ENCODE measurements at places on chromosomes 2 and 18.

DNA sequence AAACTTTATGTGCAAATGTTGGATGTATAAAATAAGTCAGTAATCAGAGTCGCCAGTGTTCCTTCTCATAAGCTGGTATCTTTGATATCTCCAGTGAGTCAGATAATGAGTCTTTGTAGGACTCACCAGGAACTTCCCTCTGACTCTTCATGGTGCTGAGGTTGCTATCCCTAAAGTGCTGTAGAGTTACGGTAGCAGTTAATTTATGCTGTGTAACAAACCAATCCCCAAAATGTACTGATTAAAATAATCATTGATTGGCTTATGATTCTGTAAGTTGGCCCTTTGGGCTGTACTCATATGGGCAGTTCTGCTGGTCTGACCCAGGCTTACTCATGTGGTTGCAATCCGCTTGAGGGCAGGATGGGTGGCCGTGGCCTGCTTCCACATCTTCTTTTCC lies 43.8 kb downstream of the MAIP1 start:
- no peak for DNase-seq

GRCh38 chr18:8324343-8325065 lies 284.7 kb upstream of the RAB12 start:
- no peak for DNase-seq

GRCh38 chr2:226466124-226466523 lies 333.5 kb downstream of the IRS1 start:
- no peak for DNase-seq

GRCh38 chr2:22494156-22494555 lies 890.8 kb upstream of the KLHL29 start:
- DNase-seq = no peak

- DNase-seq = peak; percentile 90
These were observed 47.5 kb upstream of the PXDN start for GRCh38 chr2:1791685-1792435.

DNA sequence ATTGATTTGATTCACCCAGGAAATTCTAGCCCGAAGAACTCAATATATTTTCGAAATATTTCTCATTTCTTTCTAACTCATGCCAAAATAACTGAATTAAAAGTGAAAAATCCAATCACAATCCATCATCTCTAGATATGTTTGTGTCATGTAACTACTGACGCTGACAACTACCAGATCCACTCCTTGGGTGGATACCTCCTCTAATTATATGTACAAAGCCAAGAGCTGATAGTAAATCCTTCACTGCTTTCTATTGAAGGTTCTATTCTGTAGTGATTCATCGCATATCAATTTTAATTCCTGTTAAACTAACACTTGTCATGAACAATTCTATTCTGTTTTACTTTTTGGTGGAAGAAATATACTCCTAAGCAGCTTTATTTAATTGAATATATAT lies 1056.6 kb upstream of the NXPH2 start:
- DNase-seq = no peak

- DNase-seq = no peak
These were observed 6.5 kb downstream of the CTLA4 start for GRCh38 chr2:203873921-203874631.

- DNase-seq = peak; percentile 60
These were observed 134.3 kb downstream of the MEP1B start for GRCh38 chr18:32324181-32324580.

GRCh38 chr2:46304635-46305034 lies 7.4 kb downstream of the EPAS1 start:
- DNase-seq = no peak

DNA sequence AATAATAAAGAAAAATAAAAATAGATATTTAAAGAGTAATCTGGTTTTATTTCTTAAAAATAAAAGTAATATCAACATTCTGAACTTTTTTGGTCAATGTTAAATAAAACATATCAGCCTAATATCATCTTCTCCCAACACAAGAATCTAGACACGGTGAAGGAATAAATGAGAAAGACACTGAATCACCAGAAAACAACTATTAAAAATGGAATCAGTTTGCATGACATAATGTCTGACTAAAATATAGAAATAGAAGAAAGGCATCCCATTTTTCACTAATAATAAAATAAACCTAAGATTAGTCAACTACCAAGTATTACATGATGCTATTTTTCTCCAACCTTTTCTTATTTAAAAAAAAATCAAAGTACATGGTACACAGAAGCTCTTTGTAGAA lies 30.8 kb upstream of the TNFAIP6 start:
- DNase-seq = peak; percentile 15

GRCh38 chr2:134161170-134161547 lies 92.7 kb upstream of the MGAT5 start:
- no peak for DNase-seq

GRCh38 chr2:230053753-230054478 lies 14.8 kb downstream of the SLC16A14 start:
- DNase-seq = peak; percentile 41

DNA sequence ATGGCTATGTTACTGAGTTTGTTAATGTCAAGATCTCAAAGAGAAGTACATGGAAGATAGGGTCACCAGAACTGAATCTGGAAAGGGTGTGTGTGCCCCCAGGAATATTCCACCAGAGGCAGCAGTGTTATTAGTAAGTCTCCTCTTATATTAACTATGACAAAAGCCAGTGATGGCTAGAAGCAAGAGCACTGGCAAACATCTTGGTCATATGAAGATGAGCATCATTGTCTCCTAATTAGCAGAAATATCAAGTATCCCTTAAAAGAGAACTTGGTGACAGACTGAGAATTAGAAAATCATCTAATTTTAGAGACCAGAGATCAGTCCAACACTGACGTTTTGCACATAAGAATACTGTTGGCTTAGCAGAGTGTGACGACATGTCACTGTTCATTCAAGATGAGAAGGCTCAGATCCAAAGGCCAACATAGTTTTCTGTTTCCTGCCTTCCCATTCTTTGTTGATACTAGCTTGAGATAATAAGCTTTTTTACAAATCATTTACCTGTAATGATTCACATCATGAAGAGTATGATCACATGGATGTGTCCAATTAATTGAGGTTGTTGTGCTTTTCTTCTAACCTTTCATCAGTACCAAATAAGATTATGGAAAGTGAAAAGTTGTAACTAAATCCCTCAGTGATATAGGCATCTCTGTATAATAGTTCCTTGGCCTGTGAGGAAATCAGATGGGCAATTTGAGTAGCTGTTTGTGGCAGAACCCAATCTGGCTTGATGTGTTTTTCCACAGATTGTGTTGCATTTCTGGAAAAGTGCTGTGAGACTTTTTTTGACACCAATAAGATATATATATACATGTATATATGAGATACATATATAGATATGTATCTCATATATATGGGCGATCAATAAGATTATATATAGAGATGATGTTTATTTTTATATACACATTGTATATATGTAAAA lies 44.5 kb downstream of the MAPRE2 start:
- no peak for DNase-seq

GRCh38 chr2:147394179-147394790 lies 450.5 kb upstream of the ACVR2A start:
- DNase-seq = no peak

DNA sequence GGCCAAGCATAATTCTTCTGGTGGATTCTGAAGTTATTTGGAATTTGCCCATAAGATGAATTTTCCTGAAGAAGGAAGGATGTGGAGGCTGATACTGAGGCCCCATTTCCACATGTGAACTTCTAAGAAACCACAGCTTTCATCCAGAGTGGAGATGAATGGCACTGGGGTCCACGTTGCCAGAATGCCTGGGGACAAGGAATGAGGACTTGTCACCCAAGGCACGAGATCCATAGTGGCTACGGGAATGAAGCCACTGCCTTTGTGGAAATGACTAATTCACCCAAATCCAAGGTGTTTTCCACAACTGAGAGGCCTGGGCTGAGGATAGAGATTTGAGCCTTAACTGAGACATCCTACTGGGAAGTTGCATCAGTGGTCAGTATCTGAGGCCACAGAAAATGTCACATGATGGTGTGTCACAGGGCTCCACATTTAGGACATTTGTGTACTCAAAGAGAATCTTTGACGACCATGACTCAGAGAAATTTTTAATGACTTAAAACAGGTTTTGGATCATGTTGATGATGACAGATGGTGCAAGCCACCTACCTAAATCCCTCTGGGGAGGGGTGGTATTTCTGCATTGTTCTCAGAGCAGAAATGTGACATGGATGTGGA lies 286.1 kb downstream of the SOX11 start:
- DNase-seq = no peak

DNA sequence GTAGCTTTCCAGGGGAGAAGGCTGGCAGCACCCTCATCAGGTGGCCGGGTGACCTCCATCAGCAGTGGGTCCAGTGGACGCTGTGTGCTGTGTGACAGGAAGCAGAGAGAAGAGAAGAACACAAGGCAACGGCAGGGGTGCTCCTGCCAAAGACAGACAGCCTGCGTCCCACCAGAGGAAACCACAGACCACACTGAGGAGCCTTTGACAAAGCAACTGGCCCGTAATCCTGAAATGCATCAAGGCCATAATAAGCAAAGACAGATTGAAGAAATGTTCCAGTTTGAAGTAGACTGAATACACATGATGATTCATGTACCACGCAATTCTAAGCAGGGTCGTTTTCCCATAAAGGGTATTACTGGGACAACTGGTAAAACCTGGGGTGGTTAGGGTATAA lies 172.4 kb downstream of the FBXO15 start:
- DNase-seq = no peak

DNA sequence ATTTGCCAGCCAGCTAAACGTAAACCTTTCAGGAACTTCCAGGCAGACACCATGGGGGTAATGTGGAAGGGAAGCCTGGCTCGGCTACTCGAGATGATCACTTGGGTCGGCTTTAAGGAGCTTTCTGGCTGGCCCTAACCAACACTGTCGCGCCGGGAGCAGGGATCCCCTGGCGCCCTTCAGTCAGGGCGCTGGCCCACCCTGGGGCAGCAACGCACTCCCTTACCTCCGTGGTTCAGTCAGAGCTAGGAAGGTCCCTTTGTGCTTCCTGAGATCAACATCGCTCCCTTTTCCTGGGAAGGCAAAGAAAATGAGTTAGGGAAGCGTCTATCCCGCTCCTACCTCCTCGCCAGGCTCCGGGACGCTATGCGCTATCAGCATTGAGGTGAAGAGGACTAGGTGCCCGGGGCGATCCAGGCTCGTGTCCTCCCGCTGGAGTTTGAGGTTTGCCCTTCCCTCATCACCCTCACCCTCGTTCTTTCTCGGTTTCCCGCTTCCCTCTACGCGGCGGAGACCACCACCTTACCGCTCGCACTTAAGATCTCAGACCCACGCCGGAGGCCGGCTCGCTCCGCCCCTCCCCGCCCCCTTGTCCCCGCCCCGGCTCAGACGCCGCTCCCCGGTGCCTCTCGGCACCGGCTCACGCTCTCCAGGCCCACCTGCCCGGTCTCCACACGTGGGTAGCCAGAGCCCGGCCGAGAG lies 449 bp upstream of the ATRAID start:
- no peak for DNase-seq

DNA sequence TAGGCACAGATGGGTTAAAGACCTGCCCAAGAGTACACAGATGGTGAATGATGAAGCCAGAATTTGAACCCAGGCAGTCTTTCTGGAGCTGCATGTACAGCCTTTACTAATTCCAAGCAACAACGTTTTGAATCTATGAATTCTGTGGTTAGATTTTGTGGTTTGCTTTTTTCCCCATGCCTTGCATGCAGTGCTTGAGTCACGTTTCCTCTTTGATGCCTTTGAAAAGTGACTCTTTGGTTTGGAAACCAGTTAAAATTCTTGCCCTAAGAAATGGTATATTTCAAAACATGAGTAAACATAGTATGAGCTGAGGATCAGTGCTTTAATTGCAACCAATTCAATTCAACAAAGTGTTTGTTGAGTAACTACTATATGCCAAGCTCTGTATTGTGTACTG lies 48.2 kb upstream of the PPM1B start:
- peak; percentile 66 for DNase-seq

DNA sequence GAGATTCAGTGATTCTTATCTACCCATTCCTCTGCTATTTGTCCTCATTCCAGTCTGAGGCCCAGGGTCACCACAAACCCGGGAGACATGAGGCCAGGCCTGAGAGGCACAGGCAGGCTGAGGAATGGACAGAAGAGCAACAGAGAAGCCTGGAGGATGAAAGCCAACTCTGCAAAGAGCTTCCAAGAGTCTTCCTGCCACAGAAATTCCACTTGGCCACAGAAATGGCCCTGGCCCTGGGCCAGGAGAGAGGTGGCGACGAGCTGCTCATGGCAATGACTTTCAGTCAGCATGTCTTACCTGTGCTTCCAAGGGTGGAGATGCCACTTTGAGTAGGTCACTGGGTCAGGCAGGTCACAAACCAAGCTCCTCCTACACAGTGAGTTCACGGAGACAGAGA lies 155.3 kb upstream of the PKDCC start:
- DNase-seq = peak; percentile 22

- no peak for DNase-seq
These were observed 130.5 kb downstream of the ZNF516 start for GRCh38 chr18:76364282-76365259.

DNA sequence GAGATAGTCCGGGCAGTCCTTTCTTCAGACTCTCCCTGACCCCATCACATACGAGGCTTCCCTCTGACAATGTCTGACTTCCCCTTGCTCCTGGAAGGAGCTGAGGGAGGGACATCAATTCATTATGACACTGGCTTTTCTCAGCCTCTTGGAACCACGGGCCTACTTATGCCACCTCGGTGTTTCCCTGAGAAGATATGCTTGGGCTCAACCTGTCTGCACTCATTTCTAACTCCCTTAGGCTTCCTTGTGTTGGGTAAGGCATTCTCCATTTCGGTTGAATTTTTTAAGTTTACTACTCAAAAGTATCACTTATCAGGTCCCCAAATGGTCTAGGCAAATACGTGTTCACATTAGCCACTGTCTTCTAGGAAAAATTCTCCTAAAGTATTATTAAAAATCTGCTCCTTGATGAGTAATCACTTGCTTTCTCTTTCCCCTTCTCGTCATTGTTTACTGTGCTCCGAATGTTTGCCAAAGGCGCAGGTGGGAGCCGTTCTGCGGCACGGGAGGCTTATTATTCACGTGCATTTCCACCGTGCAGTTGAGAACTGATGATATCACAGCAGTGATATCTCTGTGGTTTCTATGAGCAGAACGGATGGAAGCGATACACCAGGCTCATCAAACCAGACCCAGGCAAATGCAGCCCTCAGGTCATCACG lies 33.1 kb downstream of the ARL4C start:
- no peak for DNase-seq

DNA sequence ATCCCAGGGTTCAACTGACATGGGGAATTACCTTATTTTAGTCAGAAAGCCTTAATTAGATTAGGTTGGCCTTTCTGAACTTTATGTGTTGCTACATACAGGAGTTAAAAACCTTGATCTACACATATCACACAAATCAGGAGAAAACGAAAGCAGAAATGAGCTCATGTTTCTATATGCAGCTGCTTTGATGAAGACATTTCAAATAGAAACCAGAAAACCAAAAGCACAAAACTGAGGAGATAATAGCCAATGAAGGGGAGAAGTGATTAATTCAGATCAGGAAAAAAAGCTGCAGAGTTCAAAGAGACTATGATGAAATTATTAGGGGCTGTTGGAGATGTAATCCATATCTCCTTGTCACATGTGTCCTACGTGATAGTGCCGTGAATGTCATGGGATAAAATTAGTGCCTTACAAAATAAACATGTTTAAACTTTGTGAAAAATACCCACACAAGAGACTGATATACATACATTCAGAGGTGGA lies 255.0 kb downstream of the CAMKMT start:
- no peak for DNase-seq
